Activated T-cell treated with anti-CD3 and anti-CD28 coated beads for 48 hours (primary cell): ENCODE measurements at places on chromosomes 11 and 22.

DNA sequence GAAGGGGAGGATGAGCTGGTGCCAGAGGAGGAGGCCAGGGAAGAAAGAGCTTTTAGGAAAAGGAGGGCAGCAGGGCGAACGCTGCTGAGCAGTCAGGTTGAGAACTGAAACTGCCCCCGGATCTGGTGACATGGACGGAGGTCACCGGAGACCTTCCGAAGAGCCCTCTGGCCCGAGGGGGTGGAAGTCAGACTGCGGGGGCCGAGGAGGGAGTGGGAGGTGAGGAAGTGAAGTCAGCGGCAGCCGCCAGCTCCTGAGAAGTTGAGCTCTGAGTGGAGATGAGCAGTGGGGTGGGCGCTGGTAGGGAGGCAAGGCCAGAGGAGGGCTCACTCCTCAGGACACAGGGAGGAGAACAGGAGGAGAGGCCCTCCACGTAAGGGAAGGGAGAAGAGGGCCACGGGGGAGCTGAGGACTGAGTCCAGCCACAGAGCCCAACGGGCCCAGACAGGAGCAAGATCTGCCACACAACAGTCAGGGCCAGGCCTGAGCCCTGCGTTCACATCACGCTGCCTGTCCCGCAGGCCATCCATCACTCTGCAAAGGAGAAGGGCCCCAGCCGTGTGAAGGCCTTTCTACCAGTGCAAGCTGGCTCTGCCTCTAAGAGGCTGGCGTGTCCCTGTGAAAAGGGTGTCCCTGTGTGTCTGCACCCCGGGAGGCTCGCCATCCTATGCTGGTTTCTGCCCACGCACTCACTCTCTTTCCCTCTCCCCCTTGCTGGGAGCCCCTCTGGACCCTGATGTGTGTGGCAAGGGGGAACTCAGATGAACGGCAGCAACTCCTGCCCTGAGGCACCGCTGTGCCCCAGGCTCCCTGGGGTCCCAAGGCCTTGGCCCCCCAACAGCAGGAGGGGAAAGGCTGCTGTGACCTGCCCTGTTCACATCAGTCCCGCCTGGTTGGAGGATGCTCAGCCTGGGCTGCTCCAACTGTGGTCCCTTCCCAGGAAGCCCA lies 19.0 kb upstream of the LRRC32 start:
- no peak for DNase-seq

DNA sequence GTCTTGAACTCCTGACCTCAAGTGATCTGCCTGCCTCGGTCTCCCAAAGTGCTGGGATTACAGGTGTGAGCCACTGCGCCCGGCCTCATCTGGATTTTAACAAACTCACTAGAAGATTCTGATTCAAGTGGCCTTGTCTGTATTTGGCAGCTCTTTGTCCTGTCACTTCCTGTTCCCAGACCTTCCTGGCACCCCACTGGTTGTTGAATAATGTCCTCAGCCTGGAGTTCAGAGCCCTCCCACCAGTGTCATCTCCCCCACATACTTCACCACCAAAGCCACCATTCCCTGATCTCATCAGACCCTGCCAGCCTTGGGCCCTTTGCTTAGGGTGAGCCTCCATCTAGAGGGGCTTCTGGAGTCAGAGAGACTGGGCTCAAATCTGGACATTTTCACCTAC lies 3.3 kb downstream of the PELI3 start:
- DNase-seq: no peak

GRCh38 chr11:115087791-115088190 lies 409.5 kb downstream of the NXPE2 start:
- no peak for DNase-seq

DNA sequence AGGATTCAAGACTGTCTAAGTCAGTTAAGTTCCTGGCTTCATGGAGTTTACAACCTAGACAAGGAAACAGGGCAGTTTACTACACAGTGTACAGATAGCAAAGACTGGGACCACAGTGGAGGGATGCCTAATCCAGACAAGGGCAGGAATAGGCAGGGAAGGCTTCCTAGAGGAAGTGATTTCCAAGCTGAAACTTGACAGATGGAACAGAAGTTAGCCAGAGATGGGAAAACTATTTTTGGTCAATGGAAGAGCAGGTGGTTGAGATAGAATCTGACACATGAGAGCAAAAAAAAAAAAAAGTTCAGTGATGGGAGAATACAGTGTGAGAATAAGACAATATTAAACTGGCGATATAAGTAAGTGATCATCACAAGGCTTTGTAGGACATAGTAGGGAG lies 1.3 kb downstream of the COA4 start:
- DNase-seq: no peak

- DNase-seq: no peak
These were observed 231.6 kb upstream of the TBCEL start for GRCh38 chr11:120792306-120792705.
